ENCODE measurements at places on chromosomes 12 and 14.

GRCh38 chr12:112214064-112214463, 88.7 kb downstream of the TRAFD1 start:
- DNase-seq = no peak

DNA sequence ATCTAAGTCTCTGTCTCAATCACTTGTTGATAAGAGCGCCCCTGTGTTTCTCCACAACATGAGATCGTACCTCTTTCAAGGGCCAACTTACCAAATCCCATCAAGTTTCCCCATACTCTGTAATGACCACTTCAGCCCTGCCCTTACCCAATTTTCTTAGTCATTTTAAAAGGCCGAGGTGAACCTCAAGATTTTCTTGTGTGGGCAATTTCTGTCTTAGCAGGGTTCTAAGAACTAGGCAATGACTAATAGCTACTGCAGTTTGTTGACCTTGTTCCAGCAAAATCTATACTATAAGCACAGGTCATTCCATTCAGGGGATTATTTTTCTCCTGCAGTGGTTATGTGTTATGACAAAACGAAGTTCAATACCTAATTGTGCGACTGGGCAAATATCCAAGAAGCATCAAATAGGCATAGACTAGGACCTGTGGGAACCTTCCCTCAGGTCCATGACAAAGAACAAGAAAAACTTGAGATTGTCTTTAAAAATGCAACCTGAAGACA, 359.8 kb downstream of the PCNX1 start:
- no peak for DNase-seq

DNA sequence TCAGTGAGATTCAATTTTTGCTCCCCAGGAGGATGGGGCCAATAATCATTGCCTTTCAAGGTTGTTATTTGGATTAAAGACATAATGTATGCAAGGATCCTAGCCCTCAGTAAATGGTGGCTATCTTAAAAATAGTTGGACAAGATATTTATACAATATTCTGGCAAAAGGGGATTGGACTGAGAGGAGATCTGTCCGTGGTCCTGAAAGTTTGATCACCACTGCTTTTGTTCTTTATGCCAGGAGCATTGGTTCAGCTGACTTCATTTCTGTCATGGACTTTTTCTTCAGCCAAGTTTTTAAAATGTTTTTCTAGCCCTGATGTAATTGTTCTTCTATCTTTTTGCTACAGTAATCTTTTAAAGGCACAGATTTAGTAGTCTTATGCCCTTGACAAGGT, 70.2 kb upstream of the TCL1A start:
- DNase-seq = no peak

- no peak for DNase-seq
Observed at GRCh38 chr14:100096656-100097055, 31.4 kb downstream of the EVL start.

GRCh38 chr12:102483466-102483865, 3.1 kb upstream of the IGF1 start:
- no peak for DNase-seq

DNA sequence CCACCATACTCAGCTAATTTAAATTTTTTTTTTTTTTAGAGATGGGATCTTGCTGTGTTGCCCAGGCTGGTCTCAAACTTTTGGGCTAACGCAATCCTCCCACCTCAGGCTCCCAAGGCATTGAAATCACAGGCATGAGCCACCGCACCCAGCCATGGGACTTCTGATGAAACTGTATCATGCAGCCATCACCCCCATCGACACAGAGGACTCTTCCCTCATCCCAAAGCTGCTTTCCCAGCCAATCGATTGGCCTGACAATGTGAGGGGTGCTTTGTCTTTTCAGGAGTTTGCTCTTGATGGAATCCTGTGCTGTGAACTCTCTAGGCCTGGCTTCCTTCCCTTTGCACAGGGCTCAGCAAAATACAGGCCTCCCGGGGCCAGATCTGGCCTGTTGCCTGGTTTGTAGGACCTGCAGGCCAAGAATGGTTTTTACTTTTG, 59.6 kb upstream of the NCOR2 start:
- peak; percentile 22 for DNase-seq

GRCh38 chr12:58349161-58349560, 407.8 kb downstream of the ATP23 start:
- no peak for DNase-seq

GRCh38 chr14:20386276-20386855, 26.9 kb downstream of the TEP1 start:
- DNase-seq = no peak
